ENCODE measurements at places on chromosomes 4 and X.

GRCh38 chr4:185500576-185500975 is 29.0 kb upstream of the CCDC110 start:
- no peak for DNase-seq

- no peak for DNase-seq
Observed at GRCh38 chr4:104726002-104726401, 231.3 kb upstream of the CXXC4 start.

DNA sequence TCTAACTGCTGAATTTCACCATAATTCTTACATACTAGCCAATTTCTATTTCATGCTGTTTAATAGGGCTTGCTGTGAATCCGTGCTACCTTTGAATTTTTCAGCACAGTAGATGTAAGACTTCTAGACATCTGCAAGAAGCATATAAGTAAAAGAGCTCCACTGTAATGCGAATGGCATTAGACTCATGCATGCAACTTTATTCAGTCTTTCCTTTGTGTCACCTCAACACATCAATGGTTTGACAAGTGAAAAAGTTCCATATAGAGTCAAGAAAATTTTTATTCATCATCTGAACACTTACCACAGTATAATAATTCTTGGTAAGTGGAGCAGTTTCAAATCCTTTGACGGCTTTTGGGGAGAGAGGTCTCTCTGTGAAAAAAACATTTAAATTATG is 48.9 kb downstream of the ARHGEF6 start:
- no peak for DNase-seq

DNA sequence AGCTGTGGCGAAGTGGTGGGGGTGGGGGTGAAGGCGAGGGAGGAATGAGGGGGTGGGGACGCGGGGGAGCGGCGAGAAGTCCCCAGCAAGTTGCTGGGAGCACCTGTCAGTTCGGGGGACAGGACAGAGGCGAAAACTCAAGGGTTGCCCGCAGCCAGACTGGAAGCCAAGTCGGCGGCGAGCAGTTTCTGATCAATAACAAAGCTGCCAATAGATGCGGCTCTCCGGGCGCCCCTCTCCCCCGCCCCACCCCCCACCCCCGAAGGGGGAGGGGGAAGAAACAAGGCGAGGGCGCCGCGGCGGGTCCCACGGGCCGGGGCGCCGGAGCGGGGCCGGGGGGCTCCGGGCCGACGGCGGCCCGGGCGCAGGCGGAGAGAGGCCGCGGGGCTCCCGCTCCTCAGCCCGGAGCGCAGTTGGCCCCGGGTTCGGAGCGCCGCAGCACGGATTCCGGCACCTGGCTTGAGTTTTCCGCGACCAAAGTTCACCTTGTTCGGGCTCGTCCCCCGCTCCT is 379 bp downstream of the PDGFC start:
- DNase-seq, result no peak

DNA sequence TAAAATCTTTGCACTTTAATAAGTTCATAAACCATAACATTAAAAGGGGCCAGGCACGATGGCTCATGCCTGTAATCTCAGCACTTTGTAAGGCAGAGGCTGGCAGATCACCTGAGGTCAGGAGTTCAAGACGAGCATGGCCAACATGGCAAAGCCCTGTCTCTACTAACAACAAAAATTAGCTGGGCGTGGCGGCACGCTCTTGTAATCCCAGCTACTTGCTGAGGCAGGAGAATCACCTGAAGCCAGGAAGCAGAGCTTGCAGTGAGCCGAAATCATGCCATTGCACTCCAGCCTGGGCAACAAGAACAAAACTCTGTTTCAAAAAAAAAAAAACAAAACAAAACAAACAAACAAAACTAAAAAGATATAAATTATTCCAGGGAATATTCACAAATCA is 595.2 kb upstream of the LCORL start:
- no peak for DNase-seq

- no peak for DNase-seq
Observed at GRCh38 chrX:115023139-115023538, 5.7 kb upstream of the IL13RA2 start.

- no peak for DNase-seq
Observed at GRCh38 chrX:108029928-108030711, 14.7 kb upstream of the VSIG1 start.

GRCh38 chr4:106371161-106371560 is 2.6 kb upstream of the GIMD1 start:
- DNase-seq, result no peak

DNA sequence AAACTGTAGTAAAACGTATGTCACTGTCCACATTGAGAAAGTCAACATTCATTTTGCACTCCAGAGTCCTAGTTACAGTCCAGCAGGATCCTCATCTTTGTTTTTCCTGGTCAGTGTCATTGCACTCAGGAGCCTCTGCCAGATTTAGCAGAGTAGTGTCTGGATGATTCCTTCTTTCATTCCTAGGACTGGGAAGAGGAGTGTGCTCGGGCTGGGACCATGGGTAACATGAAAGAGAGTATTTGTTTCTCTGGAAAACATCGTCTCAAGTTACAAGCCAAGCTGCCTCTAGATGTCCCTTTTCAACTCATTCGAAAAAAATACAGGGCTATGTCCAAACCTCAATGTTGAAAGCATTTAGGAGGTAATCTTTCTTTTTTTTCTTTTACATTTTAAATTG is 69.9 kb upstream of the TNIP3 start:
- no peak for DNase-seq

DNA sequence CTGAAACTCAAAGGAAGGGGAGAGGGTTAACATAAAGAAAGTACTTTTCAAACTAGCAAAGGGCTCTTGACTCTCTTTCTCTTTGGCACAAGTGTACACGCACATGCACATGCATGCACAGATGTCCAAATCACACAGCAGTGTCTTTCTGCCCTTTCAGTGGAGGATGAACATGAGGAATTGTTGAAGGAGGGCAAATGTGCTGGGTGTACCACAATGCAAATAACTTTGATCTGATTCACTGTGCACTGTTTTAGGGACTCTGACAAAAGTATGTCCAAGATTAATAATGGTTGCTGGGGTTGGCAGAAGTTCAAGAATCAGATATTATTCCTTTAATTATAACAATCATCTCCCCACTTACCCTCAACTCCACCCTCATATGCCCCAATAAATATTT is 93.8 kb downstream of the GPC4 start:
- DNase-seq, result no peak

GRCh38 chrX:53084043-53084570 is 1.9 kb downstream of the TSPYL2 start:
- DNase-seq, result no peak

DNA sequence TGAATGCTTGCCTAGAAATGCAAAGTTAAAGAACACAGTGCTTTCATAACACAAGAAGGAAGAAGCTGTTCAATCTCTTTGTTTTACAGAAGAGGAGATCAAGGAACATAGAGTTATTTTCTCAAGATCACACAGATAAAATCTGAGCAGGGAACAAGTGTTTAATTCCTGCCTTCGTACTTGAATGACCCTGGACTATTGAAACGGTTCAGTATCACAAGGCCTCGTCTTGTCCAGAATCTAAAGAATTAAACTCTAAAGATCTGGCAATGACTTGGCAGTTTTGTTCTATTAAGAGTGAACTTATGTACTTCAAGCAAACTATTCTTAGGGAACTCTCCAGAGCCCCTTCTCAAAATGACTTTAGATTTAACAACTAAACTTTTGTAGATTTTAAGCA is 97.7 kb downstream of the ANXA5 start:
- DNase-seq, result no peak

GRCh38 chr4:14925471-14925870 is 76.8 kb upstream of the CPEB2 start:
- DNase-seq, result no peak

- DNase-seq, result no peak
Observed at GRCh38 chrX:16212024-16212423, 44.7 kb downstream of the MAGEB17 start.

GRCh38 chr4:55736605-55737183 is 82.9 kb upstream of the EXOC1L start:
- no peak for DNase-seq

DNA sequence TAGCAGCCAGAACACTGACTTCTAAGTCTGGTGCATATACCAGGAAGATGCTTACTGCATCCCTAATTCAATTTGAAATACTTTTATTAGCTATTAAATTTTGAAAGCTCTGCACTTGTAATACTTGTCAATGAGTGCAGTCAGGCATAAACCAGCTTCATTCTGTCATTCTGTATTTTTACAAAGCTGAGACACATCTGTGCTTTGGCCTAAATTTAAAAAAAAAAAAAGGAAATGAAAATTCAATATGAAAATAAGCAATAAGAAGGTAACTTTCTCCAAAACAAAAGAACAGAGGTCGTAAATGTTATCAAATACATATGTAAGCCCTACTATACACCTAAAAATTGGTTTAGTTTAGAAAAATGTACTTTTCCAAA is 7.0 kb downstream of the SMIM14 start:
- DNase-seq, result no peak

DNA sequence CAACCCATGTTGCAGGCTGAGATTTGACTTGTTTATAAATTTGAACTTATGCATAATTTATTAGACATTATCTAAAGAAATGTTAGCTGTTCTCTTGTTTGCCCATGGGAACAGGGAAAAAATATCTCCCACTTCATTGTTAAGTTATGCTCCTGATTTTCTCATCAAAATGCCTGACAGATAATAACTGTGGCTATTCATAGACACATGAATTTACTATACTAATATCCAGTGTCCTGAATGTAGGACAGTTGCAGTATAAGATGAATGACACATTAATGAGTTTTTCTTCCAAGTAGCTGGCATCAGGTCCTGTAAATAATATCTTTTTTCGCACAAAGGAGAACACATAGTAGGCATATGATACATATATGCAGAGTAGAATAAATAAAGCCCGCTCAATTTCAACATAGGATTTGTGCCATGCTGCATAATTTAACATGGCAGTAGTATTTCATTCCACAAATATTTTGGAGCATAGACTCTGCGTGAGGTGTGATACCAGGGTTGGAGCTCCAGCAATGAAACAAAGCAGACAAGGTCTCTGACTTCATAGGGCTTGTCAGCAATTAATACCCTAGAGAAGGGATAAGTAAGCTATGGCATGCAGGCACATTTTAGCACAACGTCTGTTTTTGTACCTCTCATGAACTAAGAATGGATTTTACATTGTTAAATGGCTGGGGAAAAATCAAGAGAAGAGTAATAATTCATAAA is 40.4 kb upstream of the DDX53 start:
- no peak for DNase-seq

DNA sequence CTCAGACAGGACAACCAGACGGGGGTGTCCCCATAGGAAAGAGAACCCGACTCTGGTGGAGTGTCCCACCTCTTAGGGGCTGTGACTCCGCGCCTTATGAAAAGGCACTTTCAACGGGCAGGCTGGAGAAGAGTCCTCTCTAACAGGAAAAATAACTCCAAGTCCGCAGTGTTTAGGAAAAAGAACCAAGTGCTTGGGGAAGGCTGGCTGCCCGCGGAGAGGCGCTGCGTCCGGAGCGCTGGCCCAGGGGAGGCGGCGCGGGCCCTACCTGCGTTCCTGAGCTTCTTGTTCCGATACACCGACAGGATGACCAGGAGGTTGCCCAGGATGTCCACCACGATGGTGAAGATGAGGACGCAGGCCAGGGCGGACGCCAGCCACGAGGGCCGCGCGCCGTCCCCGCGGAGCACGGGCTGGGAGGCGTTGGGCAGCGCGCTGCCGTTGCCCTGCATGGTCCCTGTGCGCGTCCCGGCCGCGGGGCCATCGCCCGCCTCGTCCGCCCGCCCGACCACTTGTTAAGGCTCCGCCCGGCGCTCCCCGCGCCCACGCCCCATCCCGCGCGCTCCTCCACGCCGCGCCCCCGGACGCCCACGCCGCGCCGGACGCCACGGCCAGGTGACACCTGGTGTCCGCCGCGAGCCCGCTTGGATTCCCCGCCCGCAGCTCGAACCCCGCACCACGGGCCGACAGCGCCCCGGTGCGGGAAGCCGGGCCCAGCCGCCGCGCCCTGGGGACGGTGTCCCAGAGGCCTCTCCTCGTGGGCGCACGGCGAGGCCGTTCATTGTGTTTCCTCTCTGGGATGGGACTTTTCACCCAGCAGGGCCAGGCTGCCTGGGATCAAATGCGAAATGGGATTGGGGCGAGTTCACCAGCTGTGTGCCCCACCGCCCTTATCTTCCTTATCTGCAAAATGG is at the start of gene MTNR1A:
TSS of gene MTNR1A (minus strand) at position 654 of the 914 bp plus-strand sequence. CDS start at position 452, 202 bp downstream.
- DNase-seq, result no peak

GRCh38 chr4:60721685-60722084 is 478.4 kb upstream of the ADGRL3 start:
- no peak for DNase-seq

GRCh38 chrX:145751943-145752342 is 65.7 kb upstream of the SLITRK2 start:
- DNase-seq, result no peak

- DNase-seq, result no peak
Observed at GRCh38 chr4:99894998-99895397, 771 bp upstream of the LAMTOR3 start.

GRCh38 chr4:8643986-8644385 is 51.4 kb downstream of the CPZ start:
- no peak for DNase-seq

GRCh38 chr4:15148199-15148598 is 145.9 kb downstream of the CPEB2 start:
- no peak for DNase-seq

DNA sequence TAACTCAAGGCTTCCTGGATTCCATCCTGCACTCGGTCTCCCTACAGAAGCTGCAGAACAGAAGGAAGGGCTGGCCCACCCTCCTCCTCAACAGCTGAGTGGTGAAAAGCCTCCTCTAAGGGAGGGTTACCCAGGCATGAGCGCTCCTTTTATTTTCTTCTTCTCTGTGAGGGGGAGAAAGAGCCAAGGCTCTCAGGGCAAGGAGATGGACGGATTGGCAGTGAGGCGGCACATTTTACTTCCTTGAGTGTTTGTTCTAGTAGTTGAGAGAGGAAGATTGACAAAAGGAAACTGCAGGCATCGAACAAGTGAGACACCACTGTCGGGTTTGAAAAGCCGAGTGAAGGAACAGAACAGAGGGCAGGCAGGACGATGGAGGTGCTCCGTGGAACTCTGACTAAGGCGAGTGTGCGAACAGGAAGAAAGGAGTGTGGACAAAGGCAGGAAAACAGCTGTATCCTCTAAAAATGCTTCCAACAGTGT is 38.4 kb upstream of the STS start:
- no peak for DNase-seq

GRCh38 chr4:165191814-165192499 is 15.4 kb upstream of the KLHL2 start:
- no peak for DNase-seq

GRCh38 chr4:187236209-187236890 is 512.7 kb upstream of the FAT1 start:
- no peak for DNase-seq

GRCh38 chrX:10048076-10048475 is 80.9 kb downstream of the CLDN34 start:
- DNase-seq, result no peak

GRCh38 chrX:137998619-137999018 is 432.7 kb downstream of the ZIC3 start:
- no peak for DNase-seq

GRCh38 chrX:52608961-52609360 is 45.7 kb downstream of the SSX7 start:
- no peak for DNase-seq

DNA sequence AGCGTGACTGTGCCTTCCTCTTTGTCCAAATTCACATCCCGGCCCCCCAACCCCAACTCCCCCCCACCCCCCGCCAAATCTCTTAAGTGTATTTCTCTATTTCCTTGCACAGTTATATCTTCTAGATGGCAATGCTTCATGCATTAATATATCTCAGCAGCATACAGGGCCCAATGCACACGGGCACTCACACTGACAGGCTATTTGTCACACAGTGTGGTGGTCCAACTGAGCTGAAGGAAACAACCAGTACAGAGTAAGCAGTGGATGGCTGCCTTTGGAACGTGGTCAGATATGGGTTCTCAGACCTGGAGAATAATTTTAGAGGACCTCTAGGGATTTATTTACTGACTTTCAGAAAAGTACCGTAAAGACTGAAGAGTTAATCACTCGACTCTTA is 681 bp downstream of the EXOC1 start:
- DNase-seq, result no peak

Data from stimulated activated CD8-positive, alpha-beta memory T cell treated with anti-CD3 and anti-CD28 coated beads, Interleukin-4, amount 100 ng/mL, for 1 hour (primary cell).